ENCODE measurements at places on chromosomes 6 and 20.
A peak's percentile ranks its signal among the peaks of the same experiment; 100 is the strongest.

- DNase-seq = peak; percentile 51
Measured at GRCh38 chr6:104531646-104532045, 328.1 kb downstream of the HACE1 start.

- no peak for DNase-seq
Measured at GRCh38 chr6:90975741-90976140, 388.9 kb upstream of the MAP3K7 start.

DNA sequence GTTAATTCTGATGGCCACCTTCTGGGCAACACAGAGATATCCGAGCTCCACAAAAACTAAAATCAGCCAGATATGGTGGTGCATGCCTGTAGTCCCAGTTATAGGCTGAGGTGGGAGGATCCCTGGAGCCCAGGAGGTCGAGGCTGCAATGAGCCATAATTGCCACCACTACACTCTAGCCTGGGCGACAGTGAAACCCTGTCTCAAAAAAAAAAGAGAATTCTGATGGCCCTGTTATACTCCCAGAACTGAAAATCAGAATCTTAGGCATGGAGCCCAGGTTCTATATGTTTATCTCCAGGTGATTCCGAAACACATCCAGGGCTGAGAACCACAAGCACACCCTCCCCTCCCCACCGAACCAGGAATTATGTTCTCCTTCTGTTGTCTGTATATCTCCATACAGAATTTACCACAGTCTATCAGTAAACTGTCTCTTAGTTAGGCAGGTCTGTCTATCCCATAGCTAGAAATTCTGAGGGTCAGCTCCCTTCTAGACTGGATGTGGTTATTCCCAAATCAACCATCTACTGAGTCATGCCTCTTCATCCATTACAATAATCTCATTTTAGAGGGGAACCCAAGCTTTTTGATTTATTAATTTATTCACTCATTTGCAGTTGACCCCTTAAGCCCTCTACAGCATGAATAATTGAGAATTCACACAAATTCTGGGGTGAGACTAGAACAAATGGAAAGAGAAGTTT is 24.8 kb upstream of the CCND3 start:
- DNase-seq = no peak

DNA sequence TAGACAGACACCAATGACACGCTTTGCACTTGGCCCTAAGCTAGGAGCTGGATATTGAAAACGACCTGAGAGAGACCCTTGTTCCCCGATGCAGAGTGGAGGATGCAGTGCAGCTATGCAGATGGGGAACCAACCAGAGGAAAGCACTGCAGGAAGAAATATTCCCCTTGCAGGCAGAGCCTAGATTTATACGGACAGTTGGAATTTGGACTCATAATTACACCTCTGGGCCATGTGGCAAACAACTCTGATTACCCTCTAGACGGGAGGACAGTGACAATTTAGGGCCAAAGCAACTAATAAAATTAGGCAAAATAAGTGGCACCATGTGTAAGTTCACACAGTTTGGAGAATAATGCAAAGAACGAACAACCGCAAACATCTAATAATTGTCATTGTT is 12.3 kb downstream of the PMEPA1 start:
- DNase-seq = no peak

DNA sequence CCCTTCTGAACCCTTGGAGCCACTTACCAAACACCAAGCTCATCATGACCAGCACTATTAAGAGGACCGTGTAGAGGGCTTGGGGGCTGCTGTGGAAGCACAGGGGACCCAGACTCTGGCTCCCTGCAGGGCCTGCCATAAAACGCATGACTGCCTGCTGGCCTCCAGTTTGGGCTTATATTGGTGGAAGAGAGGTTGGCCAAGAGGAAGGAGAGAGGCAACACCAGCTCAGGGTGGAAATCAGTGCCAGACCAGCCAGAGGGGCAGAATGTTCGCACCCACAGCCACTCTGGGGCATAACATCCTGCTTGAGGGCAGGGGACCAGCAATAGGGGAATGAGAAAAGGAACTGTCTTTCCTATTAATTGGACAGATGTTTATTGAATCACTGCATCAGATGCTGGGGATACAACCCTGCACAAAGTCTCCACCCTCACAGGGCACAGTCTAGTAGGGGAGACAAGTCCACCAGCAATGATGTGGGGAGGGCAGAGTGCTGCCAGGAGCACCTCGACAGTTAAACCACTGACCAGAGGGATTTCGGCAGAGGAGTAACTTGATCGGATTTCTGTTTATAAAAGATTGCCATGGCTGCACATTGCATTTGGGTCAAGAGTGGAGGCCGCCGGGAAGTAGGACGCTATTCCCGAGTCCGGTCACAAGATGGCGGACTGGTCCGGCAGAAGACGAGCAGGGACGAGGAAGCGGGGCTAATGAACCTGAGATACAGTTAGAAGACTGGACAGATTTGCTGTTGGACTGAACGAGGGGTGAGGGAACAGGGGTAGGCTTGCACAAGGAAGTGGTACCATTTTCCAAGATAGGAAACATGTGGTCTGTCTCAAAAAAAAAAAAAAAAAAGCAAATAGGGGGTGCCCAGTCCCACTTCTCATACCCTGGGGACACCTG is at the start of gene LY6G5C:
TSS of gene LY6G5C (minus strand) at position 842 of the 909 bp plus-strand sequence. CDS start at position 148, 694 bp downstream.
- peak; percentile 81 for DNase-seq

DNA sequence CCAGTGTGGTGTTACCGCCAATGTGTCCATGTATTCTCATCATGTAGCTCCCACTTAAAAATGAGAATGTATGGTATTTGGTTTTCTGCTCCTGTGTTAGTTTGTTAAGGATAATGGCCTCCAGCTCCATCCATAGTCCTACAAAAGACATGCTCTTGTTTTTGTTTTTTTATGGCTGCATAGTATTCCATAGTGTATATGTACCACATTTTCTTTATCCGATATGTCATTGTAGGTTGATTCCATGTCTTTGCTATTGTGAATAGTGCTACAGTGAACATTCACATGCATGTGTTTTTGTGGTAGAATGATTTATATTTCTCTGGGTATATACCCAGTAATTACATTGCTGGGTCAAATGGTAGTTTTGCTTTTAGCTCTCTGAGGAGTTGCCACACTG is 207.2 kb downstream of the CDKAL1 start:
- no peak for DNase-seq

- DNase-seq = no peak
Measured at GRCh38 chr20:53032046-53032445, 59.9 kb downstream of the TSHZ2 start.

- DNase-seq = peak; percentile 94
Measured at GRCh38 chr20:63272105-63273058, at the start of gene ARFGAP1. TSS of gene ARFGAP1 (plus strand) at chr20:63272813. CDS start at chr20:63275581, 2,768 bp downstream.

- DNase-seq = no peak
Measured at GRCh38 chr6:155040154-155040553, 45.0 kb downstream of the TIAM2 start.

- no peak for DNase-seq
Measured at GRCh38 chr6:26163427-26164119, 76.3 kb downstream of the HFE start.

GRCh38 chr6:50822078-50822476 is 3.4 kb downstream of the TFAP2B start:
- DNase-seq = no peak

DNA sequence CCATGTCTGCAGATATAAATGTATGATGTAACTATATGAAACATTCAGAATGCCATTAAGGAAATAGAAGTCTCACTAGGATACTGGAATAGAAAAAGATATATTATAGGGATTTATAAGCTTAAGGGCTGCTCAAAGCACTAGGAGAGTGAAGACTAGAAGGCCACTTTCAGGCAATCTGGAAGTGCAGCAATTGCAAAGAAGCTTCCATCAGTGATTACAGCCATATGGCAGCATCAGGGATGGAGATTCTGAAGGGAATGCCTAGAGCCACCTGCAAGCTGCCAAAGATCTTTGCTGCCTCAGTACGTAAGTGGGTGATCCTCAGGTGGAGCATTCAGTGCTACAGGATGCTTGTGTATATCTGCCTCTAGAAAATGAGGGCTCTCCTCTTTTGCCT is 796.2 kb upstream of the EPHA7 start:
- DNase-seq = no peak

- no peak for DNase-seq
Measured at GRCh38 chr6:81800666-81801065, 48.2 kb upstream of the TENT5A start.

DNA sequence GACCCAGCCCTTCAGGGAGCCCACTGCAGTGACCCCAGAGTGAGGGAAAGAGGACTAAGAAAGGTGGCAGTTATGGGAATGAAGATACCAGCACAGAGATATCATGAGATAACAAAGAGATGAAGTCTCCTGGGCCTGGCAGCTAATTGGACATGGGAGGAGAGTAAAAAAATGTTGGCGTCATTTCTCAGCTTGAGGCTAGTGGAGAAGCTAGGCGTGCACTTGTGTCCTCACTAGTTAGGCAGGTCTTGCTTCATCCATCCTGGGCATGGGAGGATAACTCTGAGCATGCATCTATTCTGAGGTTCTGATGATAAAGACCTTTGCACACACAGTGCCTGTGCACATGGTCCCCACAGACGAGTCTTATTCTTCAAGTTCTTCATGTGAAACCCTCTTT is 4.1 kb upstream of the GFOD1 start:
- DNase-seq = no peak

GRCh38 chr20:24782801-24783630 is 166.1 kb upstream of the CST7 start:
- no peak for DNase-seq

GRCh38 chr6:85669735-85670194 is 27.1 kb upstream of the SYNCRIP start:
- DNase-seq = peak; percentile 55

DNA sequence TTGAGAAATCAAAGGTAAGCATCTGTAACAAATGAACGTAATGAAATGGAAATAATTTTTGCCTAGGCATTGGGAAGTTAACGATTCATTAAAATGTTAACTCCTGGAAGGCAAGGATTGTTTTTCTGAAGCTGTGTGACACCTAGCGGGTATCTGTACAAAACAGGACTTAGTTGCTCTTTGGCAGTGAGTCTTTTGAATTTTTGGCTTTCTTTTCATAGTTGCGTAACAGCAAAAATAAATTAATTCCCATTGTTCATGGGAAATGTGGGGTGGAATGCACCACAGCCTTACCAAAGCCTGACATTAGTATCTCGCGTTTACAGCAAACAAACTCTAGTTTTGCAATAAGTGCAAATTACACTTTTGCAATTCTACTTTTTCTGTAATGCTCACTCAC is 92.7 kb upstream of the DTNBP1 start:
- DNase-seq = no peak

- peak; percentile 72 for DNase-seq
Measured at GRCh38 chr20:63941282-63942081, 14.7 kb downstream of the UCKL1 start.

GRCh38 chr20:13312300-13312699 is 91.2 kb downstream of the ISM1 start:
- no peak for DNase-seq

- no peak for DNase-seq
Measured at GRCh38 chr6:15352220-15352619, 106.4 kb downstream of the JARID2 start.

DNA sequence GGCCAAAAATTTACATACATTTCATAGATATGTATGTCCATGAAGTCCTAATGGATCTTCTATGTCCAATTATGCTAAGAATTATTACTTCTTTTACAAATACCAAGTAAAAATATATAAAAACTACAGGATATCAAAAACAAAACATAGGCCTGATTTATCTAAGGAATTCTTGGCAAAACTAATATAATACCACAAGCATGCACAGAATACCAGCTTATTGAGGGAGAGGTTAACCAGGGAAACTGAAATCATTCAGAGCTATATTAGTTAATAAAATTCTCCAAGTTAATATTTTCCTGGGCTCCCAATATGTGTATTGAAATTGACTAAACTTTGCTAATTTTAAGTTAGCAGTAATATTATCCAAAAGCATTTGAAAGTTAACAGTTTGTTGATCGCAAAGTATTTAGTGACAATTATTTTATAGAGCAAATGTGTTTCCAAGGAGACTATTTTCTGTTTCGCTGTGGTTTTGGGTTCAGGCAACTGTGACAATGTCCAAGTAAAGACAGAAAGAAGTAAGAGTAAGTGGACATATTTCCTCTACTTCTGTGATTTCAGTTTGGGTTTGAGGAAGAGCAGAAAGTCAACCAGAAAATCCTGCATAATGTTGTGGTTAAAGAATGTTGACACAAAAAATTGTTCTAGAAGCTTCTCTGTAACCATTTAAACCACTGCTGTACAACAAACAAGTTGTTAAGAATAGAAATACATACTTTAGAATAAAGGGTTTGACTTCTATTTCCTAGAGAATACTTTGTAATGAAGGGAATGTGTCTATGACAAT is 167.4 kb downstream of the COL21A1 start:
- no peak for DNase-seq

GRCh38 chr6:160112628-160113299 is 8.9 kb upstream of the SLC22A1 start:
- DNase-seq = no peak

DNA sequence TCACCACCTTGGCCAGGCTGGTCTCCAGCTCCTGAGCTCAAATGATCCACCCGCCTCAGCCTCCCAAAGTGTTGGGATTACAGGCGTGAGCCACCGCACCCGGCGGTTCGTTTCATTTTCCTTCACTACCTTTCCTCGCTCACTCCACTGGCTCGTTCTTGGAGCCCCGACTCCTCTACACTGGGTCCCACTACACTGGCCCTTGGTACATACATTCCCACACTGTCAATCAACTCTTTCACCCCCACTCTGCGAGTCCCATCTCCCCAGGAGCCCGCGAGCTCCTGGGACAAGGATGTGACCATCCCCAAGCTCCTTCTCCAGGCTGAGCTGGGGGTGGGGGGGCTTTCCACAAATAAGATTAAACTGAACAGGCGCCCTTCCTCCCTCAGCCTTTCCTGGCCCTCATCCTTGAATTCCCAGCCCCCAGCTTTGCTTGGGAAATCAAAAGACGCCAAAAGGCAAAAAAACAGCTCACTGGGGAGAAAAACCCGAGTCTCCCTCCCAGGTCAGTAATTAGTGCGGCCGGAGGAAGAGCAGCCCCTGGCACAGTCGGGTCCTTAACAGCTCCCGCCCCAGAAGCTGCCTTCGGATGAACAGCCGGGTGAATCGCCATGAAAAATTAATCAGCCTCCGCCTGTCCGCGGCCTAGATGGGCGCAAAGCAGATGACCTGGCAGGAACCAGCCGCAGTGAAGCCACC is 42.8 kb upstream of the LY86 start:
- DNase-seq = peak; percentile 30

Measured in suppressor macrophage treated with lipopolysaccharide for 4 hours (primary cell).